ENCODE measurements at places on chromosomes 1 and 21.
A peak's percentile ranks its signal among the peaks of the same experiment; 100 is the strongest.

GRCh38 chr1:221723018-221723847 lies 18.7 kb downstream of the DUSP10 start:
- no peak for DNase-seq
- H3K27me3 ChIP-seq: no peaks in the 10 kb centered on the region
- no peaks in the 10 kb centered on the region for H3K36me3 ChIP-seq
- no peak overlapping the region for H3K4me3 ChIP-seq

GRCh38 chr1:76352741-76353435 lies 278.3 kb downstream of the ST6GALNAC3 start:
- H3K4me3 ChIP-seq: no peak overlapping the region
- no peaks in the 10 kb centered on the region for H3K4me1 ChIP-seq
- H3K36me3 ChIP-seq: no peaks in the 10 kb centered on the region
- H3K27me3 ChIP-seq: no peaks in the 10 kb centered on the region

GRCh38 chr1:20400341-20401177 lies 85.5 kb downstream of the CAMK2N1 start:
- H3K27me3 ChIP-seq: peaks cover 86% of the 10 kb centered on the region
- H3K4me1 ChIP-seq: no peaks in the 10 kb centered on the region
- no peaks in the 10 kb centered on the region for H3K36me3 ChIP-seq

DNA sequence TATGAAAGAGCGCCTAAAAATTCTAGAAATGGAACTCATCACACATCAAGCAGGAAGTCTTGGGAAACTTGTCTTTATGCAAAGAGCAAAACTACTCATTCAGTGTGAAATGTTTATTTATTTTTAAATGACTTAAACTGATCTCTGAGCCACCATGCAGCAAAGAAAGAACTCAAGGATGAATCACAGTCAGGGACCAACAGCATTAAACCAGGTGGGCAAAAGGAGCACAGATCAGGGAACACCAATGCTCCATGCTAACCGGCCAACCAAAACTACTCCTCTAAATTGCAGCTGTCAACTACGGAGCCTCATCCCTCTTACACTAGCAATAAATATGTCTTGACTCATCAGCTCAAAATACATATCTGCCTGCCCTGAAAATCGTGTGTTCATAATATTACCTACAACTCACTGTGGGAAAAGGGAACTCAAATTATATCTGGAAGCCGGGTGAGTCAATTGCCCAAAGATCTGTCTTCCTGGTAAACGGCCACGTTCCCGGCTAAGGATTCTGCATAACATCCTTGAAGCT lies 129.2 kb downstream of the PTPN14 start:
- H3K4me1 ChIP-seq: peaks cover 13% of the 10 kb centered on the region
- no peak overlapping the region for H3K27ac ChIP-seq
- H3K27me3 ChIP-seq: no peaks in the 10 kb centered on the region

GRCh38 chr1:22658385-22659163 lies 5.5 kb downstream of the C1QB start:
- no peak overlapping the region for H3K27ac ChIP-seq
- DNase-seq: no peak
- H3K4me3 ChIP-seq: no peak overlapping the region
- peaks cover 89% of the 10 kb centered on the region for H3K27me3 ChIP-seq
- no peaks in the 10 kb centered on the region for H3K36me3 ChIP-seq

DNA sequence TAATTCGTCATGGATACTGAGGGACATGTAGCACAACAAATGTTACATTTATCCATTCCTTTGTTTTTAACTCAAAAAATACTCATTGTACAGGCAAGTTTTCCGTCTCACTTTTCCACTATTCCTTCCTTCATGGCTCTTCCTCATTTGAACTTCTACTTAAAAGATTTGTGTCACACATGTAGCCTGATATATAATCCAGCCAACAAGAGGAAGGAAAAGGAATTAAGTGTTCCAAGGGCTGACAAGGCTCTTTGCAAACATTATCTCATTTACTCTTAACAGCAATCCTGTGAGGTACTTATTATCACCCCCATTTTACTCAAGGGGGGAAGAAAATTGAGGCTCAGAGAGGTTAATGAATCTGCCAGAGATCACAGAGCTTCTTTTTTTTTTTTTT lies 22.9 kb downstream of the CD244 start:
- H3K4me3 ChIP-seq: no peak overlapping the region
- no peaks in the 10 kb centered on the region for H3K27me3 ChIP-seq
- H3K36me3 ChIP-seq: no peaks in the 10 kb centered on the region
- peaks cover 44% of the 10 kb centered on the region for H3K4me1 ChIP-seq

- H3K27me3 ChIP-seq: no peaks in the 10 kb centered on the region
- H3K4me1 ChIP-seq: no peaks in the 10 kb centered on the region
- H3K36me3 ChIP-seq: no peaks in the 10 kb centered on the region
Measured at GRCh38 chr1:98661544-98662355, at the start of gene SNX7. SNX7 (plus strand) TSS chr1:98661721; CDS start chr1:98661732, 11 bp downstream.

- no peaks in the 10 kb centered on the region for H3K4me1 ChIP-seq
- H3K4me3 ChIP-seq: no peak overlapping the region
- H3K27me3 ChIP-seq: peaks cover 56% of the 10 kb centered on the region
- no peak overlapping the region for H3K27ac ChIP-seq
- no peak for DNase-seq
Measured at GRCh38 chr1:8127171-8127641, 101.1 kb upstream of the ERRFI1 start.

DNA sequence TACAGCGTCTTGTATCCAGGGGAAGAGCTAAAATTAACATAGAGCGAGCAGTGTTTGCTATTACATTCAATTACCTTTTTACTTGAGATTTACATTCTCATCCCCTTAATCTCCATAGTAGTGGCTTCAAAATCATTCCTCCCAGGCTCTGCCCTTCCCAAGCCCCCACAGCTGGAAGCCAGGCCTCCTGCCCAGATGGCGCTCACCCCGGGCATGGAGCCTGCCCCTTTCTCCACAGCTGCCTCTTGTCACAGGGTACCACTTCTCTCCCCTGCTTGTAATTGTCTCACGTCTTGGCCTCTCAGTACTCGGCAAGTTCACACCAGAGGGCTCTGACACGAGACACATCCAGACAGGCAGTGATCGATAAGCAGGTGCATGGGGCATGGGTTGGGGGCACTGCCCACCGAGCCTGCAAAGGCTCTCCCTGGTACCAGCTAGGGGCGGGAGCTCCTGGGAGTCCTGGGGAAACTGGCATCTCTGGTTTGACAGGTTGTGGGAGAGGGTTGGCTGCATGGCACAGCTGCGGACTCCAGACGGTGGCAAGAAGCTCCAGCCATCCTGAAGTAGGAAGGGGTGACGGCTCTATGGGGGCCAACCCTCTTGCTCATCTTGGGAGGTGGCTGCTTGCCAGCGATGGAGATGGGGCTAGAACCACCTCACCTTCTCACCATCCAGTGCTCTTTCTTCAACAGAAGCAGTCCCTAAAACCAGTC lies 20.1 kb downstream of the CASZ1 start:
- H3K4me3 ChIP-seq: no peak overlapping the region
- H3K27ac ChIP-seq: no peak overlapping the region
- no peak for DNase-seq
- no peaks in the 10 kb centered on the region for H3K36me3 ChIP-seq

GRCh38 chr1:89191314-89191713 lies 7.4 kb downstream of the GBP4 start:
- H3K27me3 ChIP-seq: no peaks in the 10 kb centered on the region
- H3K4me3 ChIP-seq: no peak overlapping the region

DNA sequence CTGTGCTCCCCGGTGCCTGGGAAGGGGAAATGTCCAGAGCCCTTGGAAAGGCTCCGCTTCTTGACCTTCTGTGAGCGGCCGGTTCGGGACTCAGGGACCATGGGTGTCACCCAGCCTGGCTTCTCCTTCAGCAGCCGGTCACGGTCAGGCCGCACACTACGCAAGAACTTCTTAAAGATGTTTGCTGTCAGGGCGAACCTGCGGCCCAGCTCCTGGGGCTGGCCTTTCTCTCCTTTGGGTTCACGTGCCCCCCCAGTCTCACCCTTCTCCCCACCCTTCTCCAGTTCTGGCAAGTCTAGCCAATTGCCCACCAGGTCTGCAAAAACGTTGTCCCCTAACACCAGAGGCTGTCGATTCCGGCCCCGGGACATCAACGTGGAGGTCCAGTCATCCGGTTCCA lies 12.1 kb downstream of the INKA2 start:
- H3K4me3 ChIP-seq: no peak overlapping the region
- no peaks in the 10 kb centered on the region for H3K27me3 ChIP-seq
- H3K27ac ChIP-seq: no peak overlapping the region
- peaks cover 7% of the 10 kb centered on the region for H3K4me1 ChIP-seq
- no peak for DNase-seq

GRCh38 chr1:161287482-161288054 lies 22.2 kb downstream of the MPZ start:
- H3K4me3 ChIP-seq: no peak overlapping the region
- peaks cover 19% of the 10 kb centered on the region for H3K27me3 ChIP-seq
- H3K36me3 ChIP-seq: no peaks in the 10 kb centered on the region
- no peaks in the 10 kb centered on the region for H3K4me1 ChIP-seq

GRCh38 chr1:38615680-38616079 lies 243.9 kb downstream of the RRAGC start:
- no peak overlapping the region for H3K4me3 ChIP-seq
- no peaks in the 10 kb centered on the region for H3K36me3 ChIP-seq
- no peaks in the 10 kb centered on the region for H3K4me1 ChIP-seq
- H3K27ac ChIP-seq: no peak overlapping the region
- DNase-seq: no peak
- no peaks in the 10 kb centered on the region for H3K27me3 ChIP-seq

DNA sequence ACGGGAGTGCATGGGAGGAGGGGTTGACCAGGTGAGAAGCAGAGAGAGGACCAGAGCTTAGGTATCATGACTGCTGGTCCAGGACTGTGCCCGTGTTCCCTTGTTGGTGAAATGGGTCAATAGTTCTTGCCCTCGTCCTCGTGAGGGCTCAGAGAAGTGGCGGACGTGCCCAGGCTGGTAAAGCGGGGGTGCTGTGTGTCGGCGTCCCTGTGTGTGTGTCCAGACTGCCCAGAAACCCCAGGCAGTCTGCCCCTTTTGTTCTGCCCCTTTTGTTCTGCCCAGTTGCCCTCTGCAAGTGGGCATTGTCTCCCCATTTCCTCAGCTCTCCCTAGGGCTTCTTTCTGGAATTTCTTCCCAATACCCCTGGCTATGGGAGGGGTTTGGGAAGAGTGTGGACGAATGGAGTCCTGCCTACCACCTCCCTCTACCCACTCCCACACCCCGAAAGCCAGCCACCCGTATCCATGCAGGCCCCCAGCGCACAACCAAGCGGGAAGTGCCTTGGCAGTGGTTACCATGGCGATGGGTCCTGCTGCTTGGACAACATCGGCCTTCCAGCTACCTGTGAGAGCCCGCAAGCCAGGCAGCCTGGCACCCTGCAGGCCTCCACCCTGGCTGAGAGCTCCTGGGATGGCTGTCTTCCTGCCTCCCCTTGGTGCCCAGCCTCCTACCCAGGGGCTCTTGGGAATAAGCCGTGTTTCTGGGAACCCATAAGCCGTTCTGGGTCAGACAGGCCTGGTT lies 34.7 kb downstream of the ACOT11 start:
- H3K27ac ChIP-seq: no peak overlapping the region
- H3K4me1 ChIP-seq: no peaks in the 10 kb centered on the region
- H3K36me3 ChIP-seq: no peaks in the 10 kb centered on the region
- no peak overlapping the region for H3K4me3 ChIP-seq
- H3K27me3 ChIP-seq: no peaks in the 10 kb centered on the region
- DNase-seq: no peak

- peak overlapping the region; percentile 44 for H3K4me3 ChIP-seq
- peak; percentile 85 for DNase-seq
- no peak overlapping the region for H3K27ac ChIP-seq
- H3K27me3 ChIP-seq: peaks cover 85% of the 10 kb centered on the region
- no peaks in the 10 kb centered on the region for H3K36me3 ChIP-seq
- H3K4me1 ChIP-seq: peaks cover 4% of the 10 kb centered on the region
Measured at GRCh38 chr1:1059494-1060280, 14.4 kb downstream of the RNF223 start.

DNA sequence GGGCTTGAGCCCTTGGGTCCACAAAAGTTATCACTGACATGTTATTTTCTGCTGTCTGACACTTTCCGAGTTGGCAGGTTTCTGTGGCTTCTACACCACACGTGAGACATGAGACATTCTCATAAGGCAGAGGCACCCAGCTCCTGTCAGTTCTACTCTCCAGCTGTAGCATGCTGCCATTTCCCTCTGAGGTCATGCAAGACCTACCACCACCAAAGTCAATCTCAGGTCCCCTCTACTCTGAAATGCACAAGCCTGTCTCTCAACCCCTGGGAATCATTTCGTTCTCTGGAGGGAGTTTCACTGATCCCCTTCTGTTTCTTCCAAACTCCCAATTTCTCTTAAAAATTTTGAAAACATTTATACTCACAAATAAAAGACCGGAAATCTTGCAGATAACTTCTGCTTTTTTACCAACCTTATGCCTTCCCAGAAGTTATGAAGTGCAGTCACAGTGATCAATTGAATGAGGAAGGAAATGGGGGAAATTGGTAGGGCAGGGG lies 39.5 kb upstream of the CR2 start:
- no peak overlapping the region for H3K27ac ChIP-seq
- no peak overlapping the region for H3K4me3 ChIP-seq
- no peaks in the 10 kb centered on the region for H3K36me3 ChIP-seq
- peak; percentile 82 for DNase-seq

- DNase-seq: no peak
- H3K27ac ChIP-seq: no peak overlapping the region
- no peaks in the 10 kb centered on the region for H3K36me3 ChIP-seq
- H3K4me3 ChIP-seq: no peak overlapping the region
- H3K4me1 ChIP-seq: no peaks in the 10 kb centered on the region
Measured at GRCh38 chr1:94325377-94326302, 88.3 kb upstream of the ARHGAP29 start.
